ENCODE measurements at places on chromosomes 4 and X.

- DNase-seq = peak; percentile 45
Observed at GRCh38 chrX:31353095-31353494, 281.3 kb upstream of the FTHL17 start.

- DNase-seq = no peak
Observed at GRCh38 chrX:43581167-43581566, 74.9 kb upstream of the MAOA start.

- no peak for DNase-seq
Observed at GRCh38 chr4:146742416-146742815, 103.7 kb downstream of the POU4F2 start.

- peak; percentile 65 for DNase-seq
Observed at GRCh38 chrX:7119950-7120877, 27.3 kb upstream of the STS start.

GRCh38 chrX:154002215-154002719, 17.4 kb downstream of the IRAK1 start:
- peak; percentile 71 for DNase-seq

DNA sequence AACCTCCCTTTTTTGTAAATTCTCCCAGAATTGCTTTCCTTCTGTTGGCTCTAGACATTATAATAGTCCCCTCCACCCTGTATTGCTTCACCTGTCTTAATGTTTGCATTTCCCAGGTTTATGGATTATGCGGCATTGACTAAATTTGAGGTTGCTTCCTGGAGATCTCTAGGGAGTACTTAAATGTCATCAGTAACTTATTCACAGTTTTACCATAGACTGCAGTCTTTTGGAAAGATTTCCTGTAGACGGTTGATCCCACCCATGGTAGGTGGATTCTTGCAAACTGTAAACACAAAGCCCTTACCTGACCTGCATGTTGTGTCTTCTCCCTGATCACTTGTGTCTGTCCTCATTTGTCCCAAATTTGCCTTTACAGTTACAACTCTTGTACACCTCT, 6.2 kb upstream of the NOX1 start:
- DNase-seq = no peak

GRCh38 chr4:162645381-162645780, 481.6 kb upstream of the FSTL5 start:
- DNase-seq = no peak

GRCh38 chrX:133921764-133922389, 63.5 kb downstream of the GPC3 start:
- DNase-seq = no peak

- DNase-seq = peak; percentile 36
Observed at GRCh38 chr4:53313510-53313909, 52.4 kb downstream of the SCFD2 start.

- no peak for DNase-seq
Observed at GRCh38 chr4:28334249-28334648, 1473.6 kb downstream of the STIM2 start.

DNA sequence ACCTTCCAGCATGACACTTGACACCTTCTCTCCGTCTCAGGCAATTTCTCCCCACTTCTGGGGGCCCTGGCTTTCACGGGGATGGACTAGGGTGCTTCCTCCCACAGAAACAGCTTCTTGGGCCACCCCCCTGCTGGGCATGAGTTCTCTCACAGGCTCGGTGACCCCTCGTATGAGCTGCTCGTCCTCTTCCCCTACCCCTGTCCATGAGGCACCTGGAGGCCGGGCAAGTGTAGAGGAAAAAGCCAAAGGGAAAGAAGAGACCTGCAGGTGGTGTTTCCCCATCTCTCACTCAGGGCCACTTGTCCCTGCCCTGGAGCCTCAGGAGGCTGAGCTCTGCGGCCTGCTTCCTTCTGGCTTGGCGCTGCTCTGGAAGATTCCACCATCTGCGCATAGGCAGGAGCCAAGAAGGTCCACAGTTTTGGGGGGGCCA, 1.9 kb upstream of the RGS12 start:
- no peak for DNase-seq

DNA sequence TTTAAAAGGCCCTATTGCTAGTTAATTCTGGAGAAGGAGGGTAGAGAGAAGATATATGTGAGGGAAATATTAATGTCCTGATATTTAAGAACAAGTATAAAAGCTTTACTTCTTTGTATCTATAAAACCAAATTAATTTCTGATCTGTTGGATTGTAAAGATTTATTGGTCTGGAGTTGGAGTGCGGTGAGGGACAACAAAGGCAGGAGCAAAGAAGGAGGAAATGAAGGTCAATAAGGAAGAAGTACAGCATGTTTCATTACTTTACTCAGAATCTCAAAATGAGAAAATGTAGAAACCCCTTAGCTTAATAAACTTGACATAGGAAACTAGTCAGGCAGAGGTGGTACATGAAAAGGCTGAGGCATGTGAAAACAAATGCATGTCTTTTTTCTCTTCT, 192.9 kb downstream of the PALLD start:
- no peak for DNase-seq

GRCh38 chr4:41205130-41205529, 9.2 kb downstream of the APBB2 start:
- DNase-seq = no peak

DNA sequence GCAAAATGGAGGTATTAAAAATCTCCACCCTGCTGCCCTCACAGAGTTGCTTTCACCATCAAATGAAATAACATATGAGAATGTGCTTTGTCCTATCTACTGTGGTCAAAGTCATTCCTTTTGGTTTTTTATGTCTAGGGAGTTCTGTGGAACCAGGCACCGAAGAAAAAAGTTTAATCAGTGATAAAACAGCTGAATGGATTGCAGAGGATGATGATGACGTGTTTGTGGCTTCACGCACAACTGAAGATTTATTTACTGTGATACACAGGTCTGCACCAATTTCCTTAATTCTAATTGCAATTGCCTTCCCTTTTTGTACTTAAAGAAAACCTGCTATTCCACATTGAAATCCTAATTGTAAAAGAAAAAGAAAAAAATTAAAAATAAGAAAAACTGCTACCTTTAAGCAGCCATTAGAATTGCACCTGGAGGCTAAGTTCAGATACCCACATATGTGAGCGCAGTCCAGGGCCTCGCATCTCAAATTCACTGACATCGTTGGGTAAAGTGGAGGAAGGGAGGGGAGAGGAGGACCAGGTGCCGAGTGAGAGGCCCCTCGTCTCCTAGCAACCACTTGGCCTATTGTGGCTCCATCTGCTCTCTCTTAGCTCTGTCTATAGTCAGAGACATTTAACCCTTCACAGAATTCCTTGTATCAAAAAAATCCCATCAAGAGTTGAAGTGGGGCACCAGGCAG, 10.5 kb upstream of the RTL5 start:
- DNase-seq = no peak

DNA sequence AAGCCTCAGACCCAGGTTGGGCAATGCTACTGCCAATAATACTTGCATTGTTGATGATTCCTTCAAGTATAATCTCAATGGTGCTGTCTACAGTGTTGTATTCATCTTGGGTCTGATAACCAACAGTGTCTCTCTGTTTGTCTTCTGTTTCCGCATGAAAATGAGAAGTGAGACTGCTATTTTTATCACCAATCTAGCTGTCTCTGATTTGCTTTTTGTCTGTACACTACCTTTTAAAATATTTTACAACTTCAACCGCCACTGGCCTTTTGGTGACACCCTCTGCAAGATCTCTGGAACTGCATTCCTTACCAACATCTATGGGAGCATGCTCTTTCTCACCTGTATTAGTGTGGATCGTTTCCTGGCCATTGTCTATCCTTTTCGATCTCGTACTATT, 7.4 kb downstream of the LPAR4 start:
- no peak for DNase-seq

GRCh38 chr4:149102765-149103164, 660.6 kb upstream of the NR3C2 start:
- DNase-seq = no peak

DNA sequence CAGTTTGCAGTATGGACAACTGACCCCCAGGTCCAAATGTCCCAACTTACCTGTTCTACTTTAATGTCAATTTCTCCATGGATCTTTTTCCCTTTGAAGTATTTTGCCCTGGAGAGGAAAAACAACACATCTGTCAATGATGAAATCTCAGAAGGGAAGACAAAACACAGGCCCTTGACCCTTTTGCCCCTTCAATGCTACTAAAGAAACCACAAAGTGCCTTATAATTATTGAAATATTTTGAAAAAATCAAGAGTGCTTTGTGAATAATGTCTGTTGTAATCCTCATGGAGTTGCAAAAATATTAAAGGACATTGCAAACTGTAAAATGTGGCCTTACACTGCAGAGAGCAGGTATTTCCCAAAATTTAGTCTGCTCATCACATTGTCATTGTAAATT, 12.6 kb downstream of the SYN1 start:
- no peak for DNase-seq

- no peak for DNase-seq
Observed at GRCh38 chr4:42925921-42926320, 33.4 kb downstream of the GRXCR1 start.

- peak; percentile 92 for DNase-seq
Observed at GRCh38 chr4:169611991-169612870, at the start of gene NEK1. Gene NEK1 (minus strand): TSS chr4:169612583. CDS start chr4:169602630, 9,953 bp downstream.

DNA sequence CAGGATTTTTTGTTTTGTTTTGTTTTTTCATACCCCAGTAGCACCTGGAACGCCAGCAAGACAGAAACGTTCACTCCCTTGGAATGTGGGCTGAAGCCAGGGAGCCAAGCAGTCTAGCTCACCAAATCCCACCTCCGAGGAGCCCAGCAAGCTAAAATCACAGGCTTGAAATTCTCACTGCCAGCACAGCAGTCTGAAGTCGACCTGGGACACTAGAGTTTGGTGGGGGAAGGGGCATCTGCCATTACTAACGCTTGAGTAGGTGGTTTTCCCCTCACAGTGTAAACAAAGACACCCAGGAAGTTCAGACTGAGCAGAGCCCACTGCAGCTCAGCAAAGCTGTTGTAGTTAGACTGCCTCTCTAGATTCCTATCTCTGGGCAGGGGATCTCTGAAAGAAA, 99.6 kb upstream of the FGF16 start:
- DNase-seq = no peak

GRCh38 chrX:31708116-31708515, 636.3 kb upstream of the FTHL17 start:
- DNase-seq = peak; percentile 15

DNA sequence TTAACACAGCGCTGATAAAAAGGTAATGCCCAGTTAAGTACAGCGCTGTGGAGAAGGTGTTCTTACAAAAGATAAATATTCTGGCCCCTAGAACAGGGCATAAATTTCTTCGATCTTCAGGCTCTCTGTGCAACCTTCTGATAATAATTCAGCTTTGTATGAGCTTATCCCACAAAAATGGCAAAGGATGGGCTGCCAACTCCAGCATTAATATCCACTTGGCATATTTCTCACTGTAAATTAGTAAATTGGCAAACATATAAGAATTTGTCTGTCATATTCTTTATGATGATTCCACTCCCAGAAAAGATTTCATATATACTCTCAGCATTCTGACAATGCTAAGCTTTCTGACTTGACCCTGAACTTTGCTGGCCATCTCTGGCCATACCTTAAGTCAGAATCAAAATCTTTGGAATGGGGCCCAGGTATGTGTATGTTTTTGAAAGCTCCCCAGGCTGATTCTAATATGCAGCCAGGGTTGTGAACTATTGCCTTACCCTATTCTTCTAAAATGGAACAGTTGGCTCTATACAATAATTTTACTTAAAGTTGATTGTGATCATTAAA, 134.8 kb downstream of the FRYL start:
- no peak for DNase-seq

GRCh38 chr4:142557239-142557801, 288.8 kb downstream of the INPP4B start:
- no peak for DNase-seq

DNA sequence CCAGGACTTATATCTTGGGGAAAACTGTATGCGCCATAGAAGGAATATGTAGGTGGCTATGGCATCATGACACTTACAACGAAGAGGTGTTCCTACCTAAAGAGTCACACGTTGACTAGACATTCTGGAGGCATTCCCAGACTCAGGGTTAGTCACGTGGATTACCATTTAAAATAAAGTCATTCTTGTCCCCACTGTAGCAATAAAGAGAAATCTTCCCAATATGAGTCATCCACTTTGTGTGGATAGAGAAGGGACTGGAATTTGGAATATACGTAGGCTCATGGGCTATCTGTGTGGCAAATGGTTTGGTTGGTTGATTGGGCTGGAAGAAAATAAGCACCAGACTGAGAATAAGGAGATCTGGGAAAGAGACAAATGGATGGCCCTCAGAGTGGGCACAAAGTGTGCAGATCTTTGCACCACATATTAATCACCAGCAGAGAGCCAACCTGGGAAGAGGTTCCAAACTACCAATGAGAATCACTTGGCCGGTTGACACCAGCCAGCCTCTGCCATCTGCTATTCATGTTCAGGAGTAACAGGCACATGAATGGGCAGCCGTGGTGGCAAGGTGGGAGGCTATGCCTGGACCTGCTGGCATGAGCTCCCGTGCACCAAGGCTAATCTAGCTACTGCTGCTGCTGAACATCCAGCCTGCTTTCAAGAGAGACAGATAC, 41.0 kb downstream of the MTNR1A start:
- no peak for DNase-seq

GRCh38 chr4:24521544-24521943, 62.8 kb downstream of the DHX15 start:
- DNase-seq = no peak
